Endodermal cell (in vitro differentiated cells): ENCODE measurements at places on chromosomes 11 and 22. TPM values are rescaled to one million over a fixed set of nuclear protein-coding genes. Genes with fewer than 3 reads are reported as not detected.

The MUC6 gene
- total RNA-seq: 0.40 to 0.56 TPM (median 0.44 TPM) in 3 replicates

The SLC7A4 gene
- 0.25 and 0.33 TPM in 2 replicates for total RNA-seq

The DDTL gene
- total RNA-seq: not detected in 2 replicates

The IL17REL gene
- 0.15 TPM in 1 of 3 replicates, not detected in the others for total RNA-seq

The ANKK1 gene
- total RNA-seq: not detected in 3 replicates
